Mesendoderm (in vitro differentiated cells): ENCODE measurements at places on chromosomes 2 and 18.

- DNase-seq = no peak
- no peak overlapping the region for H3K4me3 ChIP-seq
- no peaks in the 10 kb centered on the region for H3K27me3 ChIP-seq
- H3K27ac ChIP-seq = no peak overlapping the region
- peaks cover 2% of the 10 kb centered on the region for H3K36me3 ChIP-seq
- no peaks in the 10 kb centered on the region for H3K4me1 ChIP-seq
Observed at GRCh38 chr2:196149948-196150347, 21.4 kb downstream of the STK17B start.

- no peak overlapping the region for H3K4me3 ChIP-seq
- no peaks in the 10 kb centered on the region for H3K36me3 ChIP-seq
- H3K27ac ChIP-seq = no peak overlapping the region
- H3K4me1 ChIP-seq = no peaks in the 10 kb centered on the region
- no peak for DNase-seq
Observed at GRCh38 chr2:171810422-171811244, 83.4 kb downstream of the SLC25A12 start.

GRCh38 chr2:230599853-230600252 is 112.8 kb upstream of the CAB39 start:
- H3K4me1 ChIP-seq = no peaks in the 10 kb centered on the region
- no peaks in the 10 kb centered on the region for H3K27me3 ChIP-seq
- no peak overlapping the region for H3K4me3 ChIP-seq
- no peaks in the 10 kb centered on the region for H3K36me3 ChIP-seq

GRCh38 chr2:49753344-49753985 is 599.1 kb upstream of the FSHR start:
- H3K36me3 ChIP-seq = no peaks in the 10 kb centered on the region
- H3K4me1 ChIP-seq = peaks cover 8% of the 10 kb centered on the region
- no peak overlapping the region for H3K4me3 ChIP-seq
- no peaks in the 10 kb centered on the region for H3K27me3 ChIP-seq
- no peak overlapping the region for H3K27ac ChIP-seq
- DNase-seq = peak; percentile 95

DNA sequence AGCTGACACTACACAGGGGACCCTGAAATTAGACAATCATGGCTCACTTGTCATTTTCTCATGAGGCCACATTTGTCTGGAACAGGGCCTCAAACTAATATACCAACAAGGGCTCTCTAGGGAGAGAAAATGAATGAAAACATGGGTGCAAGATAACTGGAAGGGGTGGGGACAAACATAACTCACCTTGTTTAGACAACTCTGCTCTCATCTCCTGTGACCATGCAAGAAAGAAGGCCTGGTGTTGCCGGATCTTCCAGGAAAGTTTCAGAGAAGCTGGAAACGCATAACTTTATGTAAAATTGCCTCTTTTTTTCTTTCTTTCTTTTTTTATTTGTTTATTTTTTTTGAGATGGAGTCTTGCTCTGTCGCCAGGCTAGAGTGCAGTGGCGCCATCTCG is 80.4 kb upstream of the SPRED2 start:
- no peak overlapping the region for H3K27ac ChIP-seq
- no peaks in the 10 kb centered on the region for H3K36me3 ChIP-seq
- no peak overlapping the region for H3K4me3 ChIP-seq
- DNase-seq = no peak

DNA sequence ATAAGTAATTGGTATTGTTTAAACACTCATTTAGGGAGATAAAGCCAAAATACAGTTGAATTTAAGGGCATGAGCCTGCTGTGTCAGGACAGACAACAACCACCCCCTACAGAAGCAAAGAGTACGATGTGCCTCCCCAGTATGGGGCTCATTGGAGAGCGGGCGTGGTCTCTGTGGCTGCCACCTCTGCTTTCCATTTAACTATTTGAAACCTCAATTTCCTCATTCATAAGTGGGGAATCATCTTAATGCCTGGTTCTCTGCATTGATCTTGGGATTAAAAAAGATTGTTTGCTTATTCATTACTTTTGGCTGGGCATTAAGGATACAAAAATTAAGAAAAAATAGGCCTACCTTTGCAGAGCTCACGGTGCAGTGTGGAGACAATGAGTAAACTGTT is 21.4 kb downstream of the KCNS3 start:
- DNase-seq = no peak
- no peaks in the 10 kb centered on the region for H3K36me3 ChIP-seq
- H3K4me1 ChIP-seq = no peaks in the 10 kb centered on the region
- no peak overlapping the region for H3K27ac ChIP-seq
- no peak overlapping the region for H3K4me3 ChIP-seq

GRCh38 chr2:237614151-237614720 is 13.2 kb upstream of the LRRFIP1 start:
- peaks cover 29% of the 10 kb centered on the region for H3K4me1 ChIP-seq
- no peak overlapping the region for H3K4me3 ChIP-seq
- peak overlapping the region; percentile 93 for H3K27ac ChIP-seq
- DNase-seq = peak; percentile 100
- H3K36me3 ChIP-seq = no peaks in the 10 kb centered on the region
- H3K27me3 ChIP-seq = no peaks in the 10 kb centered on the region

DNA sequence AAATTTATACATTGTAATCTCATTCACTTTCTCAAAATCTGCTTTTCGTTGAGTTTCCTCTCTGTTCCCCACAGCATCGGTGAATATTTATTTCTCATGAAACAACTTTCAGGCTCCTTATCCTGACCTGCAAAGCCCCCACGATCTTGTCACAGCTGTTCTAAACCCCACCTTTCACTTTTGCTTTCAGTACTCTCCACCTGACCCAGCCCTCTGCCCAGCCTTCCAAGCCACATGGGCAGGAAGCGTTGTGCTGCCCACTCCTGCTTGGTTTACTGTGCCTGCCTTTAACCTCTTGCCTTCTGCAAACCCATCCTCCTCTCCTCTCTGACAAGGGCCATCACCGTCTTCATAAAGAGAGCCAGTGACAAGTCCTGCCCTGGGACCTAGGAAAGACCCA is 262.5 kb downstream of the GALR1 start:
- H3K27me3 ChIP-seq = no peaks in the 10 kb centered on the region
- no peaks in the 10 kb centered on the region for H3K4me1 ChIP-seq
- H3K36me3 ChIP-seq = no peaks in the 10 kb centered on the region
- H3K4me3 ChIP-seq = no peak overlapping the region
- DNase-seq = no peak
- H3K27ac ChIP-seq = no peak overlapping the region

DNA sequence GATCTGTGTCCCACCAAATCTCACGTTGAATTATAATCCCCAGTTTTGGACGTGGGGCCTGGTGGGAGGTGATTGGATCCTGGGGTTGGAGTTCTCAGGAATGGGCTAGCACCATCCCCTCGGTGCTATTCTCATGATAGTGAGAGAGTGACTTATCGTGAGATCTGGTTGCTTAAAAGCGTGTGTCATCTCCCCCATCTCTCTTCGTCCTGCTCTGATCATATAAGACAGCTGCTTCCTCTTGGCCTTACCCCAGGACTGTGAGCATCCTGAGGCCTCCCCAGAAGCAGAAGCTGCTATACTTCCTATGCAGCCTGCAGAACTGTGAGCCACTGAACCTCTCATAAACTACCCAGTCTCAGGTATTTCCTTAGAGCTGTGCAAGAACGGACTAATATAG is 163.7 kb upstream of the NDUFV2 start:
- no peak overlapping the region for H3K4me3 ChIP-seq
- peak; percentile 27 for DNase-seq
- H3K27me3 ChIP-seq = no peaks in the 10 kb centered on the region
- H3K27ac ChIP-seq = no peak overlapping the region
- no peaks in the 10 kb centered on the region for H3K36me3 ChIP-seq

DNA sequence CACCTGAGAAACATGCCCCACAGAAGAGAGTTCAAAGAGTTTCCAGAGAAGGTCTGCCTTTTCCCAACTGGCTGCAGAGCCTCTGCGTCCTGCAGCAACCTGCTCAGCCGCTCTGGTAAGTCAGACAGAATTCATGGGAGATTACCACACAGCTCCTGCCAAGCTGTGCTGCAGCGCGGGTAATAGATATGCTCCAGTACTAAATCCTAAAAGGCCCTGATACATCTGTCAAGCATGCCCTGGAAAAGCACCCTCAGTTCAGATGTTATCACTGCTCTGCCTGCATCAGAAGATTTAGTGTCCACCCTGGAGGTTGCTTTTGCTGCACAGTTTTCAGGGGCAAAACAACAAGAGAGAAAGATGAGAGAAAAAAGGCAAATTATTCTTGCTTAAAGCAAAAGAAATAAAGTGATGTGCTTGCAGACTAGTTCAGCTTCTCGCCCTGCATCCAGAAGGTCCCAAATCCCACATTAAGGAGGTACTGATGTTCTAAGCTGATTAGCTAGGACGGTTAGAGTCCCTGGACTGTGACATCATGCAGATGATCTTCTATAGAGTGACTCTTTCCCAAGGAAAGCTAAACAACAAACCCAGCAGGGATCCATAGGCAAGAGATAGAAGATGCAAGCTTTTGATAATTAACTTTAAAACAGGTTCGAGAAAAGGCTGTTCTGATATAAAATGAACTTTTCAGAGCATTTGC is 488.6 kb downstream of the BCL11A start:
- H3K4me1 ChIP-seq = no peaks in the 10 kb centered on the region
- H3K27me3 ChIP-seq = no peaks in the 10 kb centered on the region
- DNase-seq = no peak
- no peaks in the 10 kb centered on the region for H3K36me3 ChIP-seq
- H3K4me3 ChIP-seq = no peak overlapping the region
- no peak overlapping the region for H3K27ac ChIP-seq

DNA sequence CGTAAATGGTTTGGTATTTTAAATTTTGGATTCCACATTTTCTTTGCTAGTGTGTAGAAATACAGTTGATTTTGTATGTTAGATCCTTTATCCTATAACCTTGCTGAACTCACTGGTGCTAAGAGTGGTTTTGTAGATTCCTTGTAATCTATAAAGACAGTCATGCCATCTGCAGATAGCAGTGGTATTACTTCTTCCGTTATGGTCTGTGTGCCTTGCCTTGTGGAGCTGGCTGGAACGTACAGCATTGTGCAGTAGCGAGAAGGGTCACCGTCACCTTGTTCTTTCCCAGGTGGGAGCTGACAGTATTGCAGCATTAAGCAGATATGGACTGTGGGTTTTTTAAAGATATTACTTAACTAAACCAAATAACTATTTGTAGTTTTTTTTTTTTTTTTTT is 33.7 kb downstream of the ATP9B start:
- H3K4me1 ChIP-seq = no peaks in the 10 kb centered on the region
- no peak overlapping the region for H3K4me3 ChIP-seq
- no peak for DNase-seq
- H3K36me3 ChIP-seq = no peaks in the 10 kb centered on the region
- no peaks in the 10 kb centered on the region for H3K27me3 ChIP-seq
- no peak overlapping the region for H3K27ac ChIP-seq

GRCh38 chr2:197130318-197130717 is 180.3 kb downstream of the ANKRD44 start:
- H3K4me1 ChIP-seq = no peaks in the 10 kb centered on the region
- H3K36me3 ChIP-seq = no peaks in the 10 kb centered on the region
- H3K27me3 ChIP-seq = no peaks in the 10 kb centered on the region
- H3K27ac ChIP-seq = no peak overlapping the region

- no peaks in the 10 kb centered on the region for H3K36me3 ChIP-seq
- H3K27ac ChIP-seq = no peak overlapping the region
- H3K4me1 ChIP-seq = peaks cover 3% of the 10 kb centered on the region
- no peak overlapping the region for H3K4me3 ChIP-seq
- DNase-seq = no peak
- H3K27me3 ChIP-seq = no peaks in the 10 kb centered on the region
Observed at GRCh38 chr18:61831071-61831470, 61.7 kb downstream of the RNF152 start.

DNA sequence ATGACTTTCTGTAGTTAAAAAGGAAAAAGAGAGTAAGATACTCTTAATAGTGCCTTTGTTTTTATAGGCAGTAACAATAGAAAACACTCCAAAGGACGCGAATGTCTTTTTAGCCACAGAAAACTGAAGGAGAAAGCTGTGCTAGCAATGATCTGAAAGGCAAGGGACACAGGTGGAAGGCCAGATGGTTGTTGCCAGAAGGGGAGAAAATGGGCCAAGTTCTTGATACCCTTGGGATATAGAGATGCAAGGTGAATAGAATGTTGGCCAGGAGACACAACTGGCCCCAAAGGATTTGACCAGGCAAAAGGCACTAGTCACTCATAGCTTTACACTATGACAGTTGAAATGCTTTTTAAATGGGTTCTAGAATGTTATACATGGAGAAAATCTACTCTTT is 180.0 kb downstream of the NRXN1 start:
- H3K4me3 ChIP-seq = no peak overlapping the region
- H3K27me3 ChIP-seq = no peaks in the 10 kb centered on the region
- no peak overlapping the region for H3K27ac ChIP-seq
- no peak for DNase-seq
- no peaks in the 10 kb centered on the region for H3K4me1 ChIP-seq

- DNase-seq = no peak
- no peaks in the 10 kb centered on the region for H3K27me3 ChIP-seq
- H3K36me3 ChIP-seq = no peaks in the 10 kb centered on the region
Observed at GRCh38 chr2:174740721-174741120, 23.6 kb downstream of the CHRNA1 start.

DNA sequence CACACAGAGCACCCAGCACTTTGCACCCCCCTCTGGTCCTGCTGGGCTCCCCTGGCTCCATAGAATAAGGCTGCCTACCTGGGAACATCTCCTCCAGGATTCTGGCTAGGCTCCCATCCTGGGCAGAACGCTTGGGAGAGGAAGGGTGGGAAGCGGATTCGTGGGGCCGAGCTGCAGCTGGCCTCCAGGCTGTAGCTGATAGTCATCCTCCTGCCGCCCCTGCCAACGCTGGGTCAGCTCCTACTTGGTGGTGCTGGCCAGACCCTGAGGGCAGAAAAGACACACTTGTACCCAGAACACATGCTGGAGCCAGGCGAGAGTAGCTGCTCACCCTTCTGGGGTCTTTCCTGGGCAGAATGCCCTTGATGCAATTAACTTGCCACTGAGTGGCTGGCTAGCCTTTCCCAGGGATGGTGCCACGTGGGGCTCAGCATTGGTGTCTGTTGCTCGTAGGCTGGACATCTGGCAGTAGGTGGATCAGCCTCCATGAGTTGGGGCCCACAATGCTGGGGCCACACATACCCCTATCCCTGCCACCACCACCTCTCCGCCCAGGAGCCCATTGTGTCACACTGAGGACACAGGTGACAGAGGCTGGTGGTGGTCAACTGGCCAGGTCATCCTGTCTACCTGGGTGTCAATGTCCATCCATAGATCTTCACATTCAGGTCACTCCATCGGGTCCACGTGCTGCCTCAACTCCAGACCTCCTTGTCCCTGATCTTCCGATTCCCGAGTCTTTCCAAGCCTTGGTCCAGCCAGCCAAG is 112.8 kb downstream of the NDUFA10 start:
- DNase-seq = no peak
- H3K4me3 ChIP-seq = no peak overlapping the region
- H3K27me3 ChIP-seq = no peaks in the 10 kb centered on the region
- no peak overlapping the region for H3K27ac ChIP-seq

DNA sequence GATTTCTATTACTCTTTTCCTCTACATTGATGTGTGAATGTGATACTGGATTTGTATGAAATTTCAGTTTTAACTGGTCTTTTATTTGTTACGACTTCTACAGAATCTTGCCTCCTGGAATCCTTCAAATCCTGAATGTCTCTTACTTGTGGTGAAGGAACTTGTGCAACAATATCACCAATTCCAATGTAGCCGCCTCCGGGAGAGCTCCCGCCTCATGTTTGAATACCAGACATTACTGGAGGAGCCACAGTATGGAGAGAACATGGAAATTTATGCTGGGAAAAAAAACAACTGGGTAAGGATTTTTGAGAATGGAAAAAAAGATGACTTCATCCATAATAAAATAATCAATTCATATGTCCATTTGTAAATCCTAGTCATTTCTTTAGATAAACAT is 134.6 kb downstream of the BABAM2 start:
- DNase-seq = no peak
